CD4-positive, alpha-beta T cell treated with Interleukin-15 for 4 hours (primary cell): ENCODE measurements at places on chromosomes 2 and 18.

DNA sequence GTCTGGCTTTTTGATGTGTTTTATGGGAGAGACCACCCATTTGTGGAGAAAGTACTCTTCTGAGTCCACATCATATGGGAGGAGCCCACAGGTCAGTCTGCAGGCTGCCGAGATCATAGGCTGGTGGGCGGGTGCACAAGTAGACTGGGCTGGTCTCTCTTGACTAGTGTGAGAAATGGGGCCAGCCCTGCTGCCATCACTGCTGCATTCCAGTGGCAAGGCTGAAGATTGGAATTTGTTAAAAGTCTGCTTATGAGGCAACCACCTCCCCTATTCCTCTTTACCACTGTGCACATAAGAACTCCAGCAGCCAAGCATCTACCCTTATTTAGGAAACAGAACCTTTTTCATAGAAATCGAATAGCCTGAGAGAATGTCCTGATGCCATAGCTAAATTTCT is 200.7 kb downstream of the DIS3L2 start:
- DNase-seq: no peak

- no peak for DNase-seq
Measured at GRCh38 chr2:235229236-235229635, 264.6 kb upstream of the AGAP1 start.

DNA sequence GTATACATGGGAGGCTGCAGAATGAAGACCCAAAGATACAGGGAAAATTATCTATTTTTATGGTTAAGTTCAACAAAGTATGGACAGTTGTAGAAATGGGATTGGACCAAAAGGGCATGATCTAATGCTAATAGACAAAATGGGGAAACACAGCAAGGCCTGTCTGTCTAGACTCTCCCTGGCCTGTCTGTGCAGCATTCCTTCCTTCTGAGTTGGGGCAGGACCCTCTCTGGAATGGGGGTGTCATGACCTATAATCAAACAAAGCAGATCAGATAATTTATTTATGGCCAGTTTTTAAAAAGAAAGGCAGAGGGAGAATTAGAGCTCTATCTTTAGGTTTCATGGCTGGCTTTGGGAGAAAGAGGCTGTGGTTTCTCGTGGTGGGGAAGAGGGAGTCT is 104.4 kb downstream of the CTIF start:
- no peak for DNase-seq

- no peak for DNase-seq
Measured at GRCh38 chr2:240643093-240643810, 18.0 kb downstream of the GPR35 start.

GRCh38 chr2:238106698-238107524 is 6.8 kb downstream of the ESPNL start:
- DNase-seq: no peak

- DNase-seq: peak; percentile 46
Measured at GRCh38 chr2:60555066-60555782, 1.8 kb upstream of the BCL11A start.

DNA sequence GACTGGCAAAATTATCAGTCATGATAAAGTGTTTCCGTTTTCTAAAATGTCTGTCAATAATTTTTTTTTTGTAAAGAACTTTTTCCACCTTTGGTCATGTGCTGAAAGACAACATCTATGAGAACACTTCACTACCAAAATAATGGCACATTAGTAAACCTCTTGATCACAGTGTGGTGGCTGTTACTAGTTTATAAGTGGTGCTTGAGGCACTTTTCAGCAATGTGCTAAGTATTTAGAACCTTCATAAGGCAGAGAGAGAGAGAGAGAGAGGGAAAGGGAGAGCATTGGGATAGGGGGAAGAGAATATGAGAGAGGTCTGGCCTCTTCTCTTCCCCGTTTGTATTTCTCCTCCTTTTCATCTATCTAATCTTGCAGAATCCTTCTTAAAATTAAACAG is 1.1 kb upstream of the NYAP2 start:
- no peak for DNase-seq

DNA sequence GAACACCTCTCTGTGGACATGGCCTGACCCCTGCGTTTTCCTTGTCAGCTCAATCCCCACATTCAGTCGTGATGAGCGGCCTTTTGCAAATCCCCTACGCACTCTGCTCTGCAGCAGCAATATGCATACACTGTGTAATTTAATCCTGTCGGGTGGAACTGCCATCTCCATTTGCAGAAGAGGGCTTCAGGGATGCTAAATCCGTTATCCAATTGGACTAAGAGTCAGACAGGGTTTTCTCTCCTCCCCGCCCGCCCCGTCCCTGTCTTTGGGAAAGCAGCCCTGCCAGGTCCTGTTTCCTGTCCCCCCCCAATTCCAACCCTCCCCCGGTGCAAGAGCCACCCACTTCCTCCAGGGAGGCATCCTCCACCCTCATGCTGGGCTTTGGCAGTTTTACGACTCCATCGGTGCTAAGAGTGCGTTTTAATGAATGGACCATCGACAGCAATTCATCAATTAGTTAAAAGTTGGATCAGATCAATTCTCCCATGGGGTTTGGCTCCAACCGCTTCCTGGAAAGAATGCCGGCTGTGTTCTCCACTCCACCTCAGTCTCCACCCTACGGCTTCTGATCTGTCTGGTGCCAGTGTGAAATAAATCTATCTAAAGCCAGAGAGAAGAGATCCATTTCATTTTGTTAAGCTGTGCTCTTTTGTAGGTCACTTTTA is 53.5 kb upstream of the ASAP2 start:
- DNase-seq: no peak

DNA sequence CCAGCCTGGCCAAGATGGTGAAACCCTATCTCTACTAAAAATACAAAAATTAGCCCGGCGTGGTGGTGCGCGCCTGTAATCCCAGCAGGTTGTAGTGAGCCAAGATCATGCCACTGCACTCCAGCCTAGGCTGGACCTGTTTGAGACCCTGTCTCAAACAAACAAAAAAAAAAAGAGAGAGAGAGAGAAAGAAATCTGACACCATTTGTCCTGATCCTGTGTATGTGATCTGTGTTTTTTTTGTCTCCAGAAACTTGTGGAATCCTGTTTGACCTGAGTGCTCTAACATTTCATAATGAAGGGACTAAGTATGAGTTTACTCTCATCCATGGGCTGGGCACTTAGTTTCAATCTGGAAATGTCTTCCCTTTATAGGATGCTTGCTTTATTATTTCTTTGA is 6.4 kb upstream of the ITPRIPL1 start:
- DNase-seq: no peak

- no peak for DNase-seq
Measured at GRCh38 chr2:180677200-180677599, 303.2 kb upstream of the UBE2E3 start.

- peak; percentile 36 for DNase-seq
Measured at GRCh38 chr2:119659601-119660342, 19.2 kb upstream of the TMEM177 start.

- DNase-seq: no peak
Measured at GRCh38 chr2:121052521-121052920, 232.5 kb downstream of the TFCP2L1 start.

DNA sequence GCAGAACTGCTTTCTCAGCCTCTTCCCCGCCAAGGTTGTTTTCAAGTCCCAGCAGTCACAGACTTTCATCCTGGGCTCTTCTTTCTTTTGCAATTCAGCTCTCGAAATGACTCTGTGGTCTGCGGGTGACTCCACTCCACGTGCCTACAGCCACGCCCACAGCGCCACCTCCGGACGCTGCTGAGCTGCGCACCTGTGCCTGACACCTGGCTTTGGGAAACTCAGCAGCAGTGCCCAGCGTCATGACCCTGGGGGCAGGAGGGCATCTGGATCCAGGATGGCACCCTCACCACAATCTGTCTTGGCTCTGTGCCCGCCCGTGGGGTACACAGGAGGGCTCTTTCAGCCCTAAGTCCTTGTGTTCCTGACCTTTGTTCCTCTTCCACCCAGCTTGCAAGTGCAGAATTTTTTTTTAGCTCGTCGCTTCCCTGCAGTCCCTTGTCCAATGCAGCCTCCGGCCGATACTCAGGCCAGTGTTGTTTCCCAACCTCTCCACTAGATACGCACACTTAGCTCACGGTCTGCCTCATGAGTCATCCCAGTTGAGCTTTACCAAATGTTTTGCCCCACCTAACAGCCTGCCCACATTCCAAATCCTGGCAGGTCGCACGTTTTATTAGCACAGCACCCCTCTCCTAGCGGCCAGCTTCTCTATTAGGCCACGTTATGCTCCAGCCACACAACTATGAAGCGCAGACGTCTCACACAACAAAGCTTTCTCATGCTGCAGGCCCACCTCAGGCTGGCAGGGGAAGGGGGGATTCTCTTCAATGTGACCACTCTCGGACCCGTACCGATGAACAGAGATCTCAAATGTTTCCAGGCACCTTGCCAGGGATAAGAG is 6.5 kb upstream of the CAPN10 start:
- DNase-seq: peak; percentile 83

- no peak for DNase-seq
Measured at GRCh38 chr2:35790292-35790691, 565.3 kb upstream of the CRIM1 start.

GRCh38 chr18:35158728-35159450 is 81.9 kb upstream of the ZNF397 start:
- DNase-seq: no peak

GRCh38 chr2:132690664-132691303 is 20.8 kb upstream of the LYPD1 start:
- DNase-seq: no peak

DNA sequence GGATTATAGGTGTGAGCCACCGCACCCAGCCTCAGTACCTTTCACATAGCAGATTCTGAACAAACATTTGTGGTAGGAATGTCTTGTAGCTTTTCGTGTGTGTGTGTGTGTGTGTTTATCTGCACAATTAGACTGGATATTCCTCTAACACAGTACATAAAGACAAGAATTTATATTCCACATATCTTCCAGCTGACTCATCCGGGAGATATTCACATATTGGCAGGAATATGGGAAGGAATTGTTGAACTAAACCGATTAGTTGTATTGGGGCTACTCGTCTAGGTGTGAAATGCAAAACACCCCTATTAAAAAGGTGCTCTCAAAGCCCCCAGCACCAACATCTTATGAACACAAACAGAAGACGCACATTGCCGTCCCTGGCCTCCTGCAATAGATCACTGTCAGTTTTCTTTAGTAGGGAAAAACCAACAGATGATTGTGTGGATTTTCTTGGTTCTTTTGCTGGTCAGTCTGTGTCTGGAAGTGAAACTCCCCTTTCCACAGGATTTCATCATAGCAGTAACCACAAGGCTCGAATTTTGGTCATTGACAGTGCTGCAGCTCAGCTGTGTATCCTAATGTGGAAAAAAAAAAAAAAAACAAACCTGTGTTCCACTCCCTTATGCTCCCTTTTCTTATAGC is 208.5 kb upstream of the ACVR2A start:
- no peak for DNase-seq

DNA sequence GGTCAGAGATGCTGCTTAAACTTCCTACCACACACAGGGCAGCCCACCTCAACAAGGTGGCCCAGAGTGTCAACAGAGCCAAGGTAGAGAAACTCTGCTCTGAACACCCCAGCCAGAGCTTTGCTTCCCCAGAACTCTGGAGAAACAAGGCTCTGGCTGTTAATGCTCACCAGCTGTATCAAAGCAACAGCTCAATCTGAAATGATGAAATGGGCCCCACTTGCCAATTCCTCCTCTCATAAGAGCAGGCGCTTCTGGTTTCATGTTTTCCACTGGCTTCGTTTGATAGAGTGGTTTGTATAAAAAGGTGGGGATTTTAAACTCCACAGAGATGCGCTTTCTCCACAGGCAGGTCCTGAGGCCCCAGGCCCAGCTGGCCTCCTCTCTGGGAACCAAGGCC is 60.9 kb upstream of the TFCP2L1 start:
- no peak for DNase-seq

DNA sequence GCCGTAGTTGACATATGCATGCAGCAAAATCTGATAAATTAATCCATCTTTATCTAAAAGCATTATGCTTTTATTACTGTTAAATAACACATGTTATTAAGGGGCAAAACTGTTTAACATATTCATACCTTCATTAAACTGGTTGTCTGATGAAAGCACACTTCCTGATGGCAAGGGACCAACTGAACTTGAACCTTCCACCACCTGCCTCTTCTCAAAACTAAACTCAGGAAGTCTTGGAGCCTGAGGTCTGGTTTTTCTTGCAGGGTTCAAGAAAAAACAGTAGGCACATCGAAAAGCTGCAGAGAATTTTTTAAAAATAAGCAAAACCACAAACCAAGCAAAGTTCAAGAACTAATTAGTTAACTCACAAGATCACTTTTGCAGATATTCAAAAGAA is 64.9 kb downstream of the LNPK start:
- no peak for DNase-seq

- DNase-seq: no peak
Measured at GRCh38 chr2:127594116-127594591, 51.8 kb upstream of the GPR17 start.

- no peak for DNase-seq
Measured at GRCh38 chr18:34528177-34528576, 181.9 kb upstream of the DTNA start.

DNA sequence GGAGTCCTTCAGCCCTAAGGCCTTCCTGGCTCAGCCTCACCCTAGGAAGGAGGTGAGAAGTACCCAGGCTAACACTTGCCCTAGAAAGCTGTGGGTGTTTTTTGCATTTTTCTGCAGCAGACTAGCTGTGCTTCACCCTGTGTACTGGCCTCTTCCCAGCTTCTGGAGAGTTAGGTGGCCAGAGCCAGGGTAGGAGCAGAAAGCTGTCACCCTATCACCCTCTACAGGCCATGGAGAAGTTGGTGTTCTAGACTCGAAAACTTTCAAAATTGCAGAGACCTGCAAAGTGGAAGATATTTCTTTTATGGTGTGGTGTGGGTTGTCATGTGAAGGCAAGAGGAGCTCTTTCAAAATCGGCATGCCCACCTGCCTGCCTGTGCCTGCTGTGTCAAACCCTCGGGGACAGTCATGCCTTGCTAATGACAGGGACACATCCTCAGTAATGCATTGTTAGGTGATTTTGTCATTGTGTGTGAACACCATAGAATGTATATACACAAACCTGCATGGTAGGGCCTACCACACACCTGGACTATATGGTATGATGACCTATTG is 29.8 kb downstream of the EHD3 start:
- no peak for DNase-seq

- DNase-seq: no peak
Measured at GRCh38 chr2:40284797-40285196, 167.1 kb downstream of the SLC8A1 start.

GRCh38 chr2:198376677-198377076 is 572.3 kb downstream of the PLCL1 start:
- DNase-seq: no peak

GRCh38 chr2:218645126-218645525 is 14.3 kb downstream of the ZNF142 start:
- no peak for DNase-seq

DNA sequence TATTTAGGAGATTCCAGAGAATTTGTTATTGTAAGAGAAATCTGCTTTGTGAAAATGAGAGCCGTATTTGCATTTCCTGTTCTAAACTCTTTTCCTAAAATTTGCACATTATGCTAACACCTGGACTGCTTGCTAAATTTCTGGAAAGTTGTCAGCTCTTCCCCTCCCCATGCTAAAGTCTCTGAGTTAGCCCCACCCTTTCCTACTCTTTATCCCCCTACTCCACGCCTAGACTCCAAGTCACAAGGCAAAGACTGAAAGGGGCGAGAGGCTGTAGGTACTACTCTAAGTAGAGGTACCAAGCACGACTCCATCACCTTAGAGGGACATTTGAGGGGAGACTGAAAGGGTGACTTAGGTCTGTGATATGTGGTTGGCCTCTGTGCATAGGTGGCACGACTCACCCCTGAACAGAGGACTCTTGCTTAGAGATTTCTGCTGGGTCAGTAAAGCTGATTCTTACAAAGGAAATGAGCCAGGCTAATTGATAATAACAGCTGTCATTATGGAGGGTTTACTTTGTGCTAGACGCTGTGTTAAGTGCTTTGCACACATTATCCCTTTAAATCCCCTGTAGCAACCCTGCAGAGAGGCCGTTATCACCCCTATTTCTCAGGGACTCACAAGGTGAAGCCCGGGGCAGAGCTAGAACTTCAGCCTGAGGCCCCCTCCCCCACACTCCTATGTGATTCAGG is 373.5 kb downstream of the EN1 start:
- no peak for DNase-seq
